Natural killer cell treated with Interleukin-12 subunit alpha and Interleukin-12 subunit beta and Interleukin-15 and Interleukin-18, amount 100 ng/mL, for 72 hours (primary cell): ENCODE measurements at places on chromosomes 1 and 21. TPM values are rescaled to one million over a fixed set of nuclear protein-coding genes. Genes with fewer than 3 reads are reported as not detected.

- no peaks in the 10 kb centered on the region for H3K4me1 ChIP-seq
- H3K27me3 ChIP-seq = peaks cover 4% of the 10 kb centered on the region
- no peak overlapping the region for H3K27ac ChIP-seq
- H3K4me3 ChIP-seq = no peak overlapping the region
- no peaks in the 10 kb centered on the region for H3K36me3 ChIP-seq
These were observed 125.8 kb upstream of the C8B start for GRCh38 chr1:57091642-57092041.

Gene FMN2
- total RNA-seq = not detected

GRCh38 chr1:62613325-62613727, 16.0 kb downstream of the ANGPTL3 start:
- no peaks in the 10 kb centered on the region for H3K36me3 ChIP-seq
- no peak overlapping the region for H3K4me3 ChIP-seq
- no peak for DNase-seq
- H3K27me3 ChIP-seq = no peaks in the 10 kb centered on the region
- H3K27ac ChIP-seq = no peak overlapping the region
- H3K4me1 ChIP-seq = no peaks in the 10 kb centered on the region

GRCh38 chr1:181324797-181325616, 158.3 kb upstream of the CACNA1E start:
- no peak for DNase-seq
- no peaks in the 10 kb centered on the region for H3K36me3 ChIP-seq
- H3K4me1 ChIP-seq = no peaks in the 10 kb centered on the region
- peaks cover 48% of the 10 kb centered on the region for H3K27me3 ChIP-seq

GRCh38 chr1:153367090-153367489, 8.3 kb downstream of the S100A12 start:
- no peak for DNase-seq
- H3K27me3 ChIP-seq = peaks cover 45% of the 10 kb centered on the region
- H3K4me1 ChIP-seq = no peaks in the 10 kb centered on the region

Gene DNM3
- total RNA-seq = 1.5 TPM

GRCh38 chr1:184050636-184051035, 894 bp upstream of the TSEN15 start:
- peaks cover 7% of the 10 kb centered on the region for H3K36me3 ChIP-seq
- DNase-seq = no peak
- H3K4me3 ChIP-seq = peak overlapping the region; percentile 93

DNA sequence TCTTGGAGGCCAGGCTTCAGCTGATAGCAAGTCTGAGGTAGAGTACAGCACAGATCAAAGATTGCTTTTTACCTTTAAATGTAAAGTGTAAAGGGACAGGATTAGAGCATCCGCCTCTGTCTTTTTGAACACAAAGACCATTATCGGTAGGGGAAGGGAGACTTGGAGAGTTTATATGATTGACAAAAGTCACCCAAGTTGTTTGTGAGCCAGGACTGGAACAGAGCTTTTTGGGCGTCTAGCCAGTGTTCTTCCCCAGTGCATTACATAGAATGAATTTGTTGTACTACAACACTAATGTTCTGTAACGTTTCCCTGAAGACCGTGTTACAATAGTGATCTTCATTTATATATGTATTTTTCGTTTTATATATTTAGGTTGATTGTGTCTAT, 9.3 kb upstream of the PIGC start:
- no peak overlapping the region for H3K4me3 ChIP-seq
- no peaks in the 10 kb centered on the region for H3K36me3 ChIP-seq
- H3K27me3 ChIP-seq = peaks cover 14% of the 10 kb centered on the region
- DNase-seq = no peak
- H3K4me1 ChIP-seq = peaks cover 20% of the 10 kb centered on the region

GRCh38 chr1:69055194-69055593, 512.5 kb upstream of the LRRC7 start:
- H3K27ac ChIP-seq = no peak overlapping the region
- H3K4me1 ChIP-seq = no peaks in the 10 kb centered on the region
- no peak for DNase-seq
- H3K36me3 ChIP-seq = no peaks in the 10 kb centered on the region

- DNase-seq = peak; percentile 29
- H3K27me3 ChIP-seq = peaks cover 19% of the 10 kb centered on the region
- no peak overlapping the region for H3K4me3 ChIP-seq
- no peaks in the 10 kb centered on the region for H3K4me1 ChIP-seq
These were observed 223.8 kb downstream of the PTPRU start for GRCh38 chr1:29460041-29460610.

Gene ATP1A4
- total RNA-seq = not detected

- H3K4me1 ChIP-seq = peaks cover 11% of the 10 kb centered on the region
- H3K4me3 ChIP-seq = no peak overlapping the region
- H3K27me3 ChIP-seq = peaks cover 23% of the 10 kb centered on the region
- no peak for DNase-seq
- H3K27ac ChIP-seq = no peak overlapping the region
These were observed 40.1 kb upstream of the LRRC8D start for GRCh38 chr1:89780721-89781120.

GRCh38 chr1:6508154-6508815, 16.8 kb upstream of the PLEKHG5 start:
- H3K4me3 ChIP-seq = no peak overlapping the region
- H3K27me3 ChIP-seq = no peaks in the 10 kb centered on the region
- no peaks in the 10 kb centered on the region for H3K36me3 ChIP-seq

Gene CLEC20A
- not detected for total RNA-seq

- H3K36me3 ChIP-seq = no peaks in the 10 kb centered on the region
- no peak overlapping the region for H3K4me3 ChIP-seq
- no peak for DNase-seq
- peaks cover 33% of the 10 kb centered on the region for H3K27me3 ChIP-seq
These were observed 8.6 kb downstream of the FMOD start for GRCh38 chr1:203342192-203342940.

GRCh38 chr1:62687903-62688686, at the start of gene DOCK7:
TSS of gene DOCK7 (minus strand) at chr1:62688386. CDS start at chr1:62688264, 122 bp downstream.
- peaks cover 32% of the 10 kb centered on the region for H3K27me3 ChIP-seq
- no peaks in the 10 kb centered on the region for H3K36me3 ChIP-seq
- peak within 1 kb of the TSS; percentile 83 for H3K4me3 ChIP-seq

DNA sequence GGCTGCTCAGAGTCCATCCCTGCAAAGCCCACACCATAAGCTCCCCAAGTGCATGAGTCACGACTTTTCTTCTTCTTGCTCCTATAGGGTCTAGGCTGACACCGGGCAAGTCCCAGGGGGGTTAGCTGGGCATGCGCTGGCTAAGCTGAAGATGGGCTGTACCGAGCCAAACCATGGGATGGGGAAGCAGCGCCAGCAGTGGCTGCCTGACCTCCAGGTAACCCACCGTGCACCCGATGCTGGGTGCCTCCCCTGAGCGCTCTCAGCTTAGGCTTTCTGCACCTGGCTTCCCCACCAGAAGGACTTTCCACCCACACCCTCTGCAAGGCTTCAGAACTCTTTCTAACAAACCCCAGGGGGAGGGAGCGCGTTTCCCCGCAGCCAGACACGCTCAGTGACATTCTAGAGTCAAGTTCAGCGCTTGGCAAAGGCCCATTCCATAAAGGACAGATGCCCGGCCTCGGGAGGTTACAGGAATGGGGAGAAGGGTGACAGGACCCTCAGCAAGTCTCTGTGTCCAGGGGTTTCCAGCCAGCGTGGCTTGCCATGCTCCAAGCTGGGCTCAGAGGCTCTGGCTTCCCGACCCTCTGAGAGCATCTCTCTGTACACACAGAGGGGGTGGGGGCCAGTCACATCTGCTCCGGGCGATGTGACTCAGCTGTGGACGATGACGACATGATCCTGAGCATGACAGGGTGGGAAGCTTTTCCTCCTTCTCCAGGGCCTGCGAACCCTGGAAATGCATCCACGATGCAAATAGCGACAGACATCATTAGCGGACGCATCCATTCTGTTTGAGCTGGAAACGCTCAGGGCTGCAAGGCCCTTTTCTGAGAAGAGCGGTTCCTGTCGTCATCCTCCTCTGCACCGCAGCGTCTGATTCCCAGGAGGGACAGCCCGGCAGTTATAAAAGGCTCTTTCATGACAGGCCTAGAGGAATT, 107.8 kb downstream of the SIK1 start:
- peaks cover 3% of the 10 kb centered on the region for H3K4me1 ChIP-seq
- no peak overlapping the region for H3K4me3 ChIP-seq
- no peak for DNase-seq
- H3K27ac ChIP-seq = no peak overlapping the region
- no peaks in the 10 kb centered on the region for H3K27me3 ChIP-seq

GRCh38 chr1:50521703-50522102, 98.5 kb upstream of the DMRTA2 start:
- no peak overlapping the region for H3K27ac ChIP-seq
- peaks cover 28% of the 10 kb centered on the region for H3K36me3 ChIP-seq
- H3K4me3 ChIP-seq = no peak overlapping the region
- H3K27me3 ChIP-seq = no peaks in the 10 kb centered on the region
- H3K4me1 ChIP-seq = peaks cover 22% of the 10 kb centered on the region
- no peak for DNase-seq

GRCh38 chr1:19273106-19273843, 15.3 kb downstream of the AKR7A3 start:
- H3K27me3 ChIP-seq = peaks cover 12% of the 10 kb centered on the region
- no peak overlapping the region for H3K4me3 ChIP-seq
- no peak overlapping the region for H3K27ac ChIP-seq
- peaks cover 4% of the 10 kb centered on the region for H3K36me3 ChIP-seq
- DNase-seq = no peak

Gene COL9A2
- total RNA-seq = 5.4 TPM

- H3K27me3 ChIP-seq = no peaks in the 10 kb centered on the region
- DNase-seq = no peak
- H3K4me3 ChIP-seq = no peak overlapping the region
- no peak overlapping the region for H3K27ac ChIP-seq
- H3K4me1 ChIP-seq = no peaks in the 10 kb centered on the region
- H3K36me3 ChIP-seq = no peaks in the 10 kb centered on the region
These were observed 99.3 kb downstream of the PLD5 start for GRCh38 chr1:242425232-242425631.

GRCh38 chr1:220767312-220768125, 19.2 kb upstream of the MTARC1 start:
- DNase-seq = no peak
- H3K4me3 ChIP-seq = no peak overlapping the region
- no peak overlapping the region for H3K27ac ChIP-seq
- H3K4me1 ChIP-seq = no peaks in the 10 kb centered on the region
- H3K27me3 ChIP-seq = no peaks in the 10 kb centered on the region
- no peaks in the 10 kb centered on the region for H3K36me3 ChIP-seq
